ENCODE measurements at places on chromosomes 16 and 17.

- DNase-seq: no peak
These were observed 215.1 kb downstream of the KATNIP start for GRCh38 chr16:27764869-27765675.

DNA sequence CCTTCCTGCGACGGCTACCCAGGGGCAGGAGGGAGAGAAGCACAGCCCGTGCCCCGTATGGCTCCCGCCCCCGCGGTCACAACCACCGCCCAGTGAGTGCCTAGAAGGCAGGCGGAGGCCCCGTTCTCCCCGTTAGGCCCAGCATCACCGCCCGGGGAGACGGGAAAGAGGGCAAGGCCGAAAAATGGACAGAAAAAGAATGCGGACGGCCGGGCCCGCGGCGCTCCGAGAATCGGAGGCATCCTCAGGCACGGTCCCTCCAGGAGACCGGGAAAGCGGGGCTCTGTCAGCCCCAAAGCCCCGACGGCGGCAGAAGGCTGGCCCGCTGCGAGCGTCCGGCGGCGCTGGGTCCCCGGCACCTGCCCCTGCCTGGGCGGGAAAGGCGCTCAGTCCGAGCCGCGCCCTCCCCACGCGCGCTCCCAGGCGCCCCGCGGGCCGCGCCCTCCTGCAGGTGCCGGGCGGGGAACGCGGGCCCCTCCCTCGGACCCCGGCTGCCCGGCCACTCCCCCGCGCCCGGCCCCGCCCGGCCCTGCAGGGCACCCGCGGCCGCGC lies 407 bp downstream of the MCRIP1 start:
- DNase-seq: no peak

- peak; percentile 86 for DNase-seq
These were observed 7.5 kb downstream of the EIF1 start for GRCh38 chr17:41695954-41696757.

DNA sequence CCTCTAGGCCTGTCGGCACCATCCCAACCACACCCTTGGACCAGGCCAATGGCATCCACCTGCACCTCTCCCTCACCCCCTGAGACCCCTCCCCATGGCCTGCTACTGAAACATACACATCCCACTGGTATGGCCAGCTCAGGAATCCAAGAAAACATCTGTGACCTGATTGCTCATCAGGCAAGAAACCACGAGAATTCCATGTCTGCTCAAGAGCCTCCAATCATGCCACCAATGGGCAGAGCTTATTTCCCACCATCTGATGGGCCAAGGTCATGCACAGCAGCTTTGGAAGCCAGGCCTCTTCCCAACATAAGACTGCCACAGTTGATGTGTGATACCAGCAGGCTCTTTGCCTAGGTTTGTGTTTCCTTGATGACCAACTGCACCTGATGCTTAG lies 190.1 kb downstream of the C16orf78 start:
- DNase-seq: no peak

- peak; percentile 61 for DNase-seq
These were observed 70.2 kb downstream of the ZZEF1 start for GRCh38 chr17:4072487-4073157.

GRCh38 chr16:29743475-29743826 lies 2.3 kb downstream of the C16orf54 start:
- DNase-seq: no peak

- DNase-seq: peak; percentile 38
These were observed 22.8 kb downstream of the FAM117A start for GRCh38 chr17:49741009-49741691.

DNA sequence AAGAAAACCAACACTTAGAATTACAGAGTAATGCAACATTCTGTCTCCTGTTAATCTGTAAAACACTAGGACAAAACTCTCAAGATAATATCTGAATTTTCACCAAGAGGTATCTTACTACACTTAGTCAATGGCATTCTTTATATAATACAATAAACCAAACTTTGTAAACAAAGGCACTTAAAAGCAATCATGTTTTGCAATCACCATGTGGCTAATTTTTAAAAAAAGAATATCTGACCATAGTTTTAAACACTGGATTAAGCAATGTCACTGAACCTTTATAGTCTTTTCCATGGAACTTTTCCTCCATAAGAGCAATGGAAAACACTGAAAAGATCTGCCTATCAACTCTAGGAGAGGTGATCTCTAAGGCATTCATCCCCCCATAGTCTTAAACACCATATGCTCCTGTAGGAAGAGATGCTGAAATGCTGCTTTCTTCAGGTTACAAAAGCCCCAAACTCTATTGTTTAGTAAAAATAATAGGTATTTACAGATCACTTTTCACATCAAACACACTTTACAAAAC lies 144.2 kb upstream of the CORO6 start:
- no peak for DNase-seq

GRCh38 chr16:73912281-73912680 lies 384.3 kb upstream of the PSMD7 start:
- DNase-seq: no peak

DNA sequence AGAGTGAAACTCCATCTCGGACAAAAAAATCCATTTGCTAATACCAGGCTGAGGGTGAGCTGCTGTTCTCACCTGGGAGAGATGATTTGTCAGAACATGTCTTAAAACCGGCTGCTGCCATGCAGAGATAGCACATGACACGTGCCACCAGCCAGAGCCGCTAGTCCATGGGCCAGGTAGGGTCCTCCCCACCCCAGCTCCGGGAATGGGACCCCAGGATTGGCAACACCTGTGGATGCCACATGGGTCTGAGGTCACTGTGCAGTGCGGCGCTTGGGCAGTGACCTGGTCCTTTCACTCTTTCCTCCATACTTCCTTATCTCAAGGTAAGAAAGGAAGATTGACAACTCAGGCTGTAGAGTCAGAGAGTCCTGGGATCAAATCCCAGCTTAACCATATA lies 393.3 kb upstream of the TNRC6C start:
- DNase-seq: no peak

GRCh38 chr16:4572715-4573114 lies 16.6 kb downstream of the C16orf96 start:
- DNase-seq: peak; percentile 37

GRCh38 chr16:85819245-85819644 lies 19.8 kb downstream of the COX4I1 start:
- peak; percentile 84 for DNase-seq

DNA sequence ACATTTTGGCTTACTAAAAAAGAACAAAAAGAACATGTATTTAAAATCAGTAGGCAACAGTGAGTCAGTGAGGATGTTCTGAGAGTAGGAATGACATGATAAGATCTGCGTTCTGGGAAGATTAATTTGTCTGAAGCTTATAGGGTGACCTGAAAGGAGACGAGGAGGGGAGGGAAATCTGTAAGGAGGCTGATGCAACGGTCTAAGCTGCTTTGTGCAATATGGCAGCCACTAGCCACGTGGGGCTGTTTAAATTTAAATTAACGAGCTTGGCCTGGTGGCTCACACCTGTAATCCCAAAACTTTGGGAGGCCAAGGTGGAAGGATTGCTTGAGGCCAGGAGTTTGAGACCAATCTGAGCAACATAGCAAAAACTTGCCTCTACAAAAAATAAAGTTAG lies 181.6 kb upstream of the CACNG3 start:
- DNase-seq: no peak
